ENCODE measurements at places on chromosomes 5 and 9. TPM values are rescaled to one million over a fixed set of nuclear protein-coding genes. Genes with fewer than 3 reads are reported as not detected.

The RPL35 gene
- 4,137 TPM for total RNA-seq

The C9orf153 gene
- not detected for total RNA-seq

The ANKRD33B gene
- total RNA-seq: 3.7 TPM

The ELOVL7 gene
- total RNA-seq: not detected

The LHX3 gene
- not detected for total RNA-seq

The PRDM9 gene
- total RNA-seq: not detected

The BTNL9 gene
- total RNA-seq: not detected

The GABRP gene
- total RNA-seq: not detected

The FCN2 gene
- total RNA-seq: not detected

The TEK gene
- 2.2 TPM for total RNA-seq

The SEMA4D gene
- total RNA-seq: 0.84 TPM

The PDCD1LG2 gene
- 4.9 TPM for total RNA-seq

The AGXT2 gene
- total RNA-seq: not detected

The ADAMTS12 gene
- 14.7 TPM for total RNA-seq

The CEL gene
- total RNA-seq: 0.17 TPM

The TAF11L10 gene
- total RNA-seq: not detected

The SPINK7 gene
- total RNA-seq: not detected

The CATSPER3 gene
- 0.30 TPM for total RNA-seq

The DBH gene
- total RNA-seq: not detected

The PCA3 gene
- not detected for total RNA-seq

The PCDHGA10 gene
- total RNA-seq: 4.9 TPM

The COL15A1 gene
- total RNA-seq: 2.4 TPM
